Stimulated activated CD8-positive, alpha-beta memory T cell treated with anti-CD3 and anti-CD28 coated beads, Interleukin-12 subunit alpha, Interleukin-12 subunit beta, amount 100 ng/mL, for 1 hour (primary cell): ENCODE measurements at places on chromosomes 4 and X.

DNA sequence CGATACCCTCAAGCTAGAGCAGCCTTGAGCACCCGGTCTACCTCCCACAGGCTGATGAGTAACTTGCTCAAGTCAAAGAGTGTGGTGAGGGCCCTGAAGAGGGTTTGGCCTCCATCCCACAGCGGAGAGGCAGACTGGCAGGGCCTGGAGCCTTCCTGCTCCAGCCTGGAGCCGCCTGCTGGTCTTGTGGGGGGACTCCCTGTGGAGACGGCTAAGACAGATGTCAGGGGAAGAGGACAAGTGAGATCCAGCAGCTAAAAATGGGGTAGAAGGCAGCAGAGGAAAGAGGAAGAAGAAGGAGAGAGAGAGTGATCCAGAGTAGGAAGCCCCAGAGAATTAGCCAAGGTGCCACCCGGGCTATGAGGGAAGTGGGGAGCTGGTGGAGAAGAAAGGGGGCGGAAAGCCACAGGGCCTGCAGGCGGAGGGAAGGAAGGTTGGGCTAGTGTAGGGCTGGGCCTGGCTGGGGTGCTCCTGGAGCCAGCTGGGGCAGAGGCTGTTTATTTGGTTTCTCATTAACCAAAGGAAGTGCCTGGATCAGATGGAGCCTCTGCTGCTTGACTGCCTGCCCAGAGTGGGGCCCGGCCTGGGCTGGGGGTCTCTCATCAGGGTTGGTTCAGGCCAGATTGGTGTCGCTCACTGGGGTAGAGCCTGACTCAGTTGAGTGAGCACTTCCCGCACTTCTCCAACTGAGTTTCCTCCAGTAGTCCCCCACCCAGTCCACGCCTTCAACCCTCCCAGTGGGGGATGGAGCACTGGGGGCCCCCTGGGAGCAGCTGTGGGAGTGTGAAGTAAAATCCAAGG, 14.2 kb downstream of the EFNB1 start:
- DNase-seq: no peak

- no peak for DNase-seq
Observed at GRCh38 chr4:11548597-11549082, 119.9 kb upstream of the HS3ST1 start.

GRCh38 chr4:134078230-134078914, 123.2 kb downstream of the PABPC4L start:
- DNase-seq: no peak

DNA sequence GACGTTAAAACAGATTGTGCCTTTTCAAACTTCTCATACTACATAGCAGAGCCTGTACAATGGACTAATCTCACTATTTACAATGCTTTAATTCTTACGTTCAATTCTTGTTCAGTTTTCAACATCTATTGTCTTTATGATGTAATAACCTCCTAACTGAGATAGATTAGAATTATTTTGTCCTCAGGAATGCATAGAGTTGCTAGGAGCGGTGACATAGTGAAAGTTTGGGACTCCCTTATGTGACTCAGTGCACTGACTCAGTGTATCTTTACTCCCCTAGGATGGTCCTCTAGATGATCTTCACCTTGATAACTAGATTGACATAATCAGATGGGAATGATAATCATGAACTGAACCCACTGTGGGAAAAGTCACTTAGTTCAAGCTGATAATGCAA, 151.5 kb downstream of the VEGFC start:
- DNase-seq: no peak

GRCh38 chrX:9023293-9023692, 10.6 kb downstream of the FAM9B start:
- DNase-seq: no peak

GRCh38 chr4:86896596-86896995, 4.4 kb upstream of the C4orf36 start:
- no peak for DNase-seq

GRCh38 chr4:57854748-57855147, 744.6 kb upstream of the IGFBP7 start:
- DNase-seq: no peak

DNA sequence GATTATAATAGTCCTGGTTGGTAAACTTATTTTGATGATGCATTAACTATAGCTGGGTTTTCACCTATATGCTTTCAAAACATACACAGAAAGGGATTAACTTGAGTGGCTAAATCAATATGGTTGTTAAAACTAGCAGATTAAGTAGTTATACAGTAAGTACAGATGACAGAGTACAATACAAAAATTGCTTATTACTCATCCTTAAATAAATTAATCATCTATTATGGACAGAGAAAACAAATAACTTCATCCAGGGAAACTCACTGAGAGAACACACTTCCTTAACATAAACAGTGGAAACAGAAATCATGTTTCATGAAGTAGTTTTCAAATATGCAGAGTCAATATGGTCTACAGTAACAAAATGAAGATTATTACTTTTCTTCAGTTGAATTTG, 133.4 kb downstream of the AREG start:
- DNase-seq: no peak

DNA sequence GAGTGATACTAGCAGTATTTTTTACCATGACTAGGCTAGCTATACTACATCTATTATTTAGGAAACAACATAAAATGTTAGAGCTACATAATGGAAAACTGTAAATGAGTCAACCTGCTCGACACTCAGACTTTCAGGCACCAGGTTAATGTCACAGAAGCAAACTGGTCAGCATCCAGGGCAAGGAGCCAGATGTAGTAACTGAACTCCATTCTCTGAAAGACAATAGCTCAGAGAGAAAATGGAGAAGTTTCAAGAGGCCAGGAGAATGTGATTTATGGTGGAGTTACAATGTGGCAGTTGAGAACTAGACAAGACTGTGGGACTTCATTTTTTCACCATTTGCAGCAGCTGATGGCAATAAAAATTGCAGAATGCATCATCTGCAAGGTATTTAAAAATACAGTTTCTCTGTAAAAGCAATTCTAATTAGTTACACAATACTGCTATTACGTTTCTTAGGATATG, 342.7 kb upstream of the PABPC4L start:
- DNase-seq: no peak

- DNase-seq: no peak
Observed at GRCh38 chr4:61596606-61597340, 396.6 kb downstream of the ADGRL3 start.

- DNase-seq: no peak
Observed at GRCh38 chr4:95959182-95959581, 119.3 kb downstream of the PDHA2 start.

- peak; percentile 11 for DNase-seq
Observed at GRCh38 chr4:26410385-26411293, 79.6 kb downstream of the CCKAR start.
